ENCODE measurements at places on chromosomes 5 and 9.
A peak's percentile ranks its signal among the peaks of the same experiment; 100 is the strongest.

DNA sequence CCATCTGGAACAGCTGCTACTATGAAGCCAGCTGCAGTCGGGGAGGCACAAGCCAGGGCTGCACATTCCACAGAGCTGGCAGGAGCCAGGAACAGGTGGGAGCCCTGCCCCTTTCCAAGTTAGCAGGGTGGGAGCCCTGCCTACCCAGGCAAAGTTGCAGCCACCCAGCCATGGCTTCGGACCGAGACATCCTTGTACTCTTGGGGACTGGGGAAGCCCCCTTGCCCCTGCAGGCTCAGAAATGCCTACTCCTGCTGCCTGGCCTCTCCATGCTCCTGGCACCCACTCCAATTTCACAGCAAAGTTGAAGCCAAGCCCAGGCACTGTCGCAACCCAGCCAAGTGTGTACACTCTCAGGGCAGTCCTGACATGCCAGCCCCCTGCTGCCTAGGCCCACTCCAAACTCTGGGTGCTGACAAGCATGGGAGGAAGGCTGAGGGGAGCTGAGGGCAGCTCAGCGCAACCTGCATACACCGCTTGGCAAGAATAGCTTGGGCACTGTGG is 165.1 kb downstream of the RNF180 start:
- DNase-seq, result no peak

DNA sequence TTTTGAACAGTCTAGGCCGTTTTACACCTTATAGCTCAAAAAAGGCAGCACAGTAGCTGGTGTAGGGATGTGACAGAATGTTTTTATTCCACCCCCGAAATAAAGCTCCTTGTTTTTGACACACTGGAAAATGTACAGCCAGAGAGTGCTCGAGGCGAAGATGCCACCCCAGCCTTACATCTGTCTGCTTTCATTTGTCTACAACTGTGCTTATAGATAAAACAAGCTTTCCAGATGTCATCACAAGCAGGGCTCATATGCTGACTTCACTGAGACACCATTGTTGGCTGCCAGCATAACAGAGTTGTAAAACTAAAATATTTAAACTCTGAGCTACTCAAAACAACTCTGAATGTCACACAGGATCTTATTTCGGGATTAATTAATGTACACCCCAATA is 386.3 kb downstream of the BNC2 start:
- DNase-seq, result no peak

DNA sequence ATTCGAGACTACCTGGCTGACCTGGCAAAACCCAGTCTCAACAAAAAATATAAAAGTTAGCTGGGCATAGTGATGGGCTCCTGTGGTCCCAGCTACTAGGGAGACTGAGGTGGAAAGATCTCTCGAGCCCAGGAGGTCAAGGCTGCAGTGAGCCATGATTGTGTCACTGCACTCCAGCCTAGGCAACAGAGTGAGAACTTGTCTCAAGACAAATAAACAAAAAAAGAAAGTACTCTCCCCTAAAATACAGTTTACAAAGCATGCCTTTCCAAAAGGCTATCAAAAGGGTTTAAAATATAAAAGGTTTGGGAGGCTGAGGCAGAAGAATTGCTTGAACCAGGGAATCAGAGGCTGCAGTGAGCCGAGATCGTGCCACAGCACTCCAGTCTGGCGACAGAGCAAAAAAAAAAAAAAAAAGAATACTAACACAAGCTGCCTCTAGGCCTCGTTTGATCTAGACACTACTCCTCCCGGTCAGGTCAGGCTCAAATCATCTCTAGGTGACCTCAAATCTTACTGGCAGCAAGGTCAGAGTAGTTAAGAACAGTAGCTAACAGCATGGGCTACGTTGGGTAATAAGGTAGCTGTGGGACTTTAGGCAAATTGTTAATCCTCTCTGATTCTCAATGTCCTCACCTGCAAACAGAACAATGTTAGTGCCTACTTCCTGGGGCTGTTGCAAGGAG is 9.3 kb downstream of the NAIF1 start:
- DNase-seq, result no peak

GRCh38 chr5:123460296-123460729 is 37.1 kb upstream of the CEP120 start:
- DNase-seq, result no peak

DNA sequence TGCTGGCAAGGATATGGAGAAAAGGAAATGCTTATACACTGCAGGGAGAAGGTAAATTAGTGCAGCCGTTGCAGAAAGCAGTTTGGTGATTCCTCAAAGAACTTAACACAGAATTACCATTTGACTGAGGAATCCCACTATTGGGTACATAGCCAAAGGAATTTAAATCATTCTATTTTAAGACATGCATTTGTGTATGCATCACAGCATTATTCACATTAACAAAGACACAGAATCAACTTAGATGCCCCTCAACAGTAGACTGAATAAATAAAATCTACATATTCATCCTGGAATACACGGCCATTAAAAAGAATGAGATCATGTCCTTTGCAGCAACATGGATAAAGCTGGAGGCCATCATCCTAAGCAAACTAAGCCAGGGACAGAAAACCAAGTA is 510.1 kb upstream of the CDH9 start:
- no peak for DNase-seq

GRCh38 chr5:10685115-10685521 is 75.9 kb downstream of the DAP start:
- no peak for DNase-seq

DNA sequence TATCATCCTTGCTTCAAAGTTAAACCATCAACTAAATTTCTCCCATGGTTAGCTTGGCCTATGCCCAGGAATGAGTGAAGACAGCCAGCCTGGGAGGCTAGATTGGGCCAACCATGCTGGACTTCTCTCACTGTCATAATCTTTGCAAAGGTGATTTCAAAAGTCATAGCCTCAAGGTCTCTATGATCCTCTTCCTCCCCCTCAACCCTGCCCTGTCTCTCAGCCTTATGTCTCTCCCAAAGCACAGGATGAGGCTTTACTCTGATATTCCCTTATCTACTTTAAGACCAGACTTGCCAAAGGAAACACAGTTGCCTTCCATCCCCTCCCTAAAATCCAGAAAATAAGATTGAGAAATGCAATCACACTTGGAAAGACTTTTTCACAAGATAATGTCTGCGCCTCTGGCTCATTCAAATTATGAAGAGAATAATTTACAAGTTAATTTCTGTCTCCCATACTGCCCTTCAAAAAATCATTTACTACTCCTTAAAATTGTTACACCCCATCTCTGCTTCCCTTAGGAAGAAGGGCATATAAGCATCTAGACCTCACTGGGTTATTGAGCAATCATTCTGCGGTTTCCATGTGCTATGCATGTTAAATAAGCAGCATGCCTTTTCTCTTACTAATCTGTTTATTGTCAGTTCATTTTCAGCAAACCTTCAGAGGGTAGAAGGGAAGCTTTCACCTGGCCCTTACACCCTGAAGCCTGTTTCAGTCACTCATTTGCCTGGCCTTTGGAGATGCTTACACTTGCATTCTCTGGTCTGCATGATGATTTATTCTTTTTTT is 113.8 kb upstream of the ANKRD55 start:
- DNase-seq, result peak; percentile 77

DNA sequence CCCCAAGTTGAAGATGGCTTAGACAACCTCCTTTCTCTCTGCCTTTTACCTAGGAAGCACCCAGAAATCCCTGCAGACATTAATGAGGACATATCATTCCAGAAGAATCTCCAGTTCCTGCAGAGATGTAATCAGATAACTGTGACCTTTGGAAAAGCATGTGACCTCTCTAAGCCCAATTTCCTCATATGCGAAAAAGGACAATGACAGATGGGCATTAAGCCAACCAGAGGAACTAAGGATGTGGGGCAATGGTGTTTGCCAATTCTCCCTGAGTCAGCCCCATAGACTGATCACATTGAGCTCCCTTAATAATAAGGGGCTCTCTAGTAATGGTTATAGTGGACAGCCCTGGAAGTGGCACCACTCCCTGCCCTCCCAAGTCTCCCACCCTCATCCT is 10.1 kb upstream of the FOXI1 start:
- no peak for DNase-seq

GRCh38 chr9:136119061-136119882 is 597 bp upstream of the TMEM250 start:
- DNase-seq, result no peak

DNA sequence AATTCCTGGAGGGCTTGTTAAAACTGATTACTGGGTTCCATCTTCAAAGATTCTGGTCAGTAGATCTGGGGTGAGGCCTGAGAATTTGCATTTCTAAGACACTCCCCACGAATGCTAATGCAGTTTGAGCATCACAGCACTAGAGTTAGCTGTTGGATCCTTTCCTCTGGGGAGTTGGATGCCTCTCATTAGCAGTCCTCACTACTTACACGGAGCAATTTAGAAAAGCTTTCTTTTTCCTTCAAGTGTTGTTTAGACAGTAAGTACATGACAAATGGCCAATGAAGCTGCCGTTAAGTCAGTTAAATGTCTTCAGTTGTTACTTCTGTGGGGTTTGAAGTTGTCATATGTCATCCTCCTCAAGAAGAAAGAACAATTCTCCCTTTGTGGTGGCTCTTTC is 74.9 kb upstream of the HMHB1 start:
- no peak for DNase-seq

DNA sequence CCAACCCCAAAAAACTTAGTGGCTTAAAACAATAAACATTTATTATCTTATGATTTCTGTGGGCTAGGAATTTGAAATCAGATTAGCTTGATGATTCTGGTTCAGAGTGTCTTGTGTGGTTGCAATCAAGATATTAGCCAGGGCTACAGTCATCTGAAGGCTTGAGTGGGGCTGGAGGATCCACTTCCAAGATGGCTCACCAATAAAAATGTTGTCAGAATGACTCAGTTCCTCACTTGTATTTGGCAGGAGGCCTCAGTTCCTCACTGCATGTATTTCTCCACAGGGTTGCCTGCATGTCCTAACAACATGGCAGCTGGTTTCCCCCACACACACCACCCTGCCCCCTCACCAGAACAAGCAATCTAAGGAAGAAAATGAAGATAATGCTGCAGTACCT is 98.2 kb upstream of the NIPBL start:
- no peak for DNase-seq

All from fibroblast of the conjunctiva (primary cell).